ENCODE measurements at places on chromosomes 3 and 15. TPM values are rescaled to one million over a fixed set of nuclear protein-coding genes. Genes with fewer than 3 reads are reported as not detected.

Gene NEO1
- 50.2 TPM for polyA plus RNA-seq

- DNase-seq, result no peak
These were observed 281.4 kb upstream of the CTDSPL start for GRCh38 chr3:37580237-37580636.

- no peak for DNase-seq
These were observed 330.3 kb downstream of the SHQ1 start for GRCh38 chr3:72517921-72518424.

GRCh38 chr15:91496754-91497691, 356.5 kb upstream of the SLCO3A1 start:
- DNase-seq, result no peak

Gene GOLGA6A
- polyA plus RNA-seq, result 24.6 TPM

DNA sequence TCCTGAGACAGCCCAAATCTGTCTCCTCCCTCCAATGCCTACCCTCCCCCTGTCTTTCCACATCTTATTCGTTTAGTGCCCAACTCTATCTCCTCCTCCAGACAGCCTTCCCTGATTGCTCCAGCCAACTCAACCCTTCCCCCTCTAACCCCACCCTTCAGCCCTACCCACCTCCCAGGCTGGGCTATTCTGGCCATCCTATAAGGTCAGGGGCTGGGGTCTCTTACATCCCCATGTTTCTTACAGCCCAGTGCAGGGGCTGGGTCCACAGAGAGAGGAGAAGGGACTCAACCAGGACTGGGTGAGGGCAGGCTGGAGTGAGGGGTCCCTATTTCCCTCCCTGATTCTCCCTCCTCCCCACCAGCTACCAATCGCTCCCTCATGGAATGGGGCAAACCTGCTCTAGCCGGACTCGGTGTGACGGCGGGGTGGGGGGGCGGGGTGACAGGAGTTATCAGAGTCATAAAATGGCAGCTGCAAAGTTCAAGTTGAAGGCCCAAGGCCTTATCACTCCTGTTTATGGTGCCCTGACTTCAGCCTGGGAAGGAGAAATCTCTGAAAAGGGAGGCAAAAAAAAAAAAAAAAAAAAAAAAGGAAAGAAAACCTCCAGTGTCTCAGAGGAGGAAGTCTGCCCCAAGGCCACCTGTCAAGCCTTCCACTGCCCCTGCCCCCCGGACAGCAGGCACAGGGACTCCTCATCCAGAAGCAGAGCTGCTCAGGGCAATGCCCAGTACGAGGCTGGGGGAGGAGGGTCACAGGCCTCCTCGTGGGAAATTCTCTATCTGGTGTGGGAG, 2.1 kb downstream of the VIPR1 start:
- no peak for DNase-seq

Gene ACAA1
- 50.7 TPM for polyA plus RNA-seq

- no peak for DNase-seq
These were observed 28.6 kb upstream of the SH3BP5 start for GRCh38 chr3:15360788-15361493.

DNA sequence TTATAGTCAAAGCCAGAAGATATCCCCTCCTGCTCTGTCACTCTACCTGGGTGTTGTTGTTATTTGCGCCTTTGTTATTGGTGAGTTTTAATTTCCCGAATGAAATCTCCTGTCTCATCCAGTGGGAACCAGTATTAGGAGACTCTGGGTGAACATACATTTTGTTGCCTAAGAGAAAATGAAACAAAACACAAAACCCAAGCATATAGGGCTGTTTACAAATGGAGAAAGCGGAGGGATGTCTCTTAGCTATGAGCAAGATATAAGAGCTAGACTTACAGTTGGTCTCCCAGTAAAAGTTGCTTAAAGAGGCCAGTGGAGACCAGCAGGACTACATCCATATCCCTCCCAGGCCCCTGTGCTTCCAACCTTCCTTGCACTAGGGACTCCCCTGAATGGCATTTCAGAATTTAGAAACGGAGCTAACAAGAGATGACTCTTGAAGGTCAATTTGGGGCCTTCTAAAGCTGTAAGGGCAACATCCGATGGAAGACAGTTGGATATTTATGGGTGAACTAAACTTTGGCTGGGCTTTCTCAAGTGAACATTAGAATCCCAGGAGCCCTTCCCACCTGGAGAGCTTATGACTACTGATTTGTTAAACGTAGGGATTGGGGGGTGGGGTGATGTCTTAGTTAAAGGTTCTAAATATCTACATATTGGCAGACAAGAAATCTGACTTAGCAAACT, 2.7 kb downstream of the EOMES start:
- DNase-seq, result no peak

Gene LTK
- polyA plus RNA-seq, result 2.9 TPM

- no peak for DNase-seq
These were observed 129.1 kb downstream of the NTRK3 start for GRCh38 chr15:88127432-88127790.

GRCh38 chr3:49533786-49534519, 20.3 kb upstream of the BSN start:
- peak; percentile 76 for DNase-seq

Gene NEK10
- 83.2 TPM for polyA plus RNA-seq

All from testis (tissue), 5 donors.